ENCODE measurements at places on chromosomes 3 and 15.

DNA sequence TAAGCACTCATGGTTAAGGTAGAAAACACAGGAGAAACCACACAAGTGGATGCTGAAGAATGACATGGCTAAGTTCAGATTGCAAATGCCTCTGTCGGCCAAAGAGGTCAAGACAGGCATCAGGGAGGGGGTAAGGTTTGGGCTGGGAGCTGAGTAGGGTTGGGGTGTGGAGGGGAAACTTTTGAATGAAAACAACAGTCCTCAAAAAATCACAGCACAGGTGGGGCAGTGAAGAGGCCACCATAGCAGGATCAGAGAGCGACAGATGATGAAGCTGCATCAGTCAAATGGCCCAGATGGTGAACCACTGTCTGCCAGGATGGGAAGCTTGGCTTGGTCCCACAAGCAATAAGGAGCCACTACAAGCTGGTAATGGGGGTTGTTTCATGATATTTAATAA, 74.9 kb downstream of the ADCY5 start:
- no peak for DNase-seq

DNA sequence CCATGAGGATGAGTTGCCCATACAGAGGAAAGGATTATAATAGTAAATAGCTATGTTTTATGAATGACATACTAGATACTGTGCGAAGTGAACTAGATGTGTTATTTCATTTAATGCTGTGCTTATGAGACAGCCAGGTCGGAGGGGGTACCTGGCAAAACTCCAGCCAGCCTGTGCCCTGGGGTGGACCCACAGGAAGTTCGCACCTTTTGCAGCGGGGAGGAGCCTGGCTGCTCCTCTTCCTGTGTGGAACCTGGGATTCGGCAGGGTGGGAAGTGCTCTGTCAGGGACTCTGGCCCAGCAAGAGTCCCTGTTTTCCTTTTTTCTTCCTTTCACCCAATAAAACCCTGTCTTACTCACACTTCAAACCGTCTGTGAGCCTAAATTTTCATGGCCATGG, 452.2 kb downstream of the IL5RA start:
- DNase-seq: no peak

DNA sequence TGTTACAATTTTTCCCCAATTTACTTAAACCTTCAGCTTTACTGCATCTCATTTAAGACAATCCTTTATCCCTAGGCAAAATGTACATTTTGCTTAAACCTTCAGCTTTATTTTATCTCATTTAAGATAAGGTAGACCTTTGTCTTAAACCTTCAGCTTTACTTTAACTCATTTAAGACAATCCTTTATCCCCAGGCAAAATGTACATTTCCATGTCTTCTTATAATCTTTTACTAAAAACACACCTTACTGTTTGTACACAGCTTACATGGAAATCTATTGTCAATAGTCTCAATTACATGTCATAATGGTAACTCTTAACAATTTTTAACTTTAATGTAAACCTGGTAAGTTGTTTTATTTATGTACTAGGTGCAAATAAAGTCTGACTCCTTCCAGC, 58.7 kb upstream of the MKRN3 start:
- no peak for DNase-seq

- no peak for DNase-seq
These were observed 61.7 kb downstream of the CCNL1 start for GRCh38 chr3:157098121-157098822.

DNA sequence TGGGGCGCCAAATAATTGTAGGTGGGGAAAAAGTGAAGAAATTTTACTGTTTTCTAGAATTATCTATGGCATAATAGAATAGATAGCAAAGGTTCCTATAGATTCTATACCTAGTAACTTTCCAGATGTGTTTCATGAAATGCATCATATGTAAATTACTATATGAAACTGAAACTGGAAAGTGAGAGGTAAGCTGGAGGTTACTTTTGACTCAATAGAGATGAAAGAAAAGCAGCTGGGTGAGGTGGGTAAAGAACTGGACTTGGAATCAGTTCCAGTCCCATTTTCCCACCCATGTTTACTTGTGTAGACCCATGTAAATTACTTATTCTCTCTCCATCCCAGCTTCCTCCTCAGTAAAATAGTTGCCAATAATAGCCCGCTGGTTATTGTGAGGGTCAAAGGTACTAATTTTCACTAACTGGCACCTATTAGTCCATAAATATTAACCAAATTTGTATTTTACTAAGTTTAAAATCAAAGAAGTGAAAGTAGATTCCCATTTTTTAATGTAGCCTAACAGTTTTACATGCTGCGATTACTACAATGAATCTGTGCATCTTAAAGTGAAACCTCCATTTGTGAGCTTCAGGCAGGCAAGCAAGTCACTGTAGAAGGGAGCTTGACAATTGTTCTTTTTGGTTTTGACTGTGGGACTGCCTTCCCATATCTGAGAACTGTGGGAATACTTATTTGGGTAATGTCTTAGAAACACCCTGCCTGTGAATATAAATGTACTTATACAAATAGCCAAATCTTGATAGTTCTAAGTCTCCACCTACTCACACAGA, 312.1 kb downstream of the SLC9A9 start:
- DNase-seq: no peak

- no peak for DNase-seq
These were observed 372.1 kb downstream of the ROBO2 start for GRCh38 chr3:77412021-77412438.

- DNase-seq: no peak
These were observed 23.5 kb downstream of the DUSP7 start for GRCh38 chr3:52032702-52033408.

DNA sequence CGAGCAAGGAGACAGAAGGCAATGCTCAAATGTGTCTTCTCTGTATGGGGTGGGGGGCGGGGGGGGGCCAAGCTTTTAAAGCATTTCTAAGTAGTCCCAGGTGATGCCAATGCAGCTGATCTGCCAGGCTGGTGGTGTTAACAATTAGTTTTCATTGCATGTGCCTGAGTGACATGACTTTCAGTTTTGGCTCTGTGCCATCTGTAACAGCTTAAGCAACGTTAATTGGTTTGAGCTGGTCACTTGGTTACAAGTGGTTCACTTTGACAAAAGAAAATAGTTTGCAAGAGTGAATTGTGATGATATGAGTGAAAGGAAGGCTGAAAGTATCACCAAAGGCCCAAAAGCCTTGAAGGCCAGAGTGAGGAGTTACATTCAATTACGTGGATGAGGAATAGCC, 26.4 kb upstream of the LRIG1 start:
- DNase-seq: no peak

GRCh38 chr15:66852064-66852905, 150.2 kb downstream of the SMAD6 start:
- DNase-seq: no peak

DNA sequence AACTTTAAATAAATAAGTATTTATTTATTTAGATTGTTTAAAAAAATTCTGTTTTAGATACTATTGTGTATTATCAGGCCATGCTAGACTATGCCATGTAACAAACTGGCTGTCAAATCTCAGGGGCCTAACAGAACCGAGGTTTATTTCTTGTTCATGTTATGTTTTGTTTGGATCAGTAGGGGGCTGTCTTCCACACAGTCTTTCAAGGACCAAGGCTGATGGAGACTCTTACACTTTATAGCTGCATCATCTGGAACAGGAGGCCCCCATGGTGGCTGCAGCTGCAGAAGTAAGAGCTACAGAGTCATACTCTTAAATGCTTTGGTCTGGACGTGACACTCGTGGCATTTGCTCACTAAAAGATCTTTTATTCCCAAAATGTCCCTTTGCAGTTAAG, 33.0 kb upstream of the ARL14 start:
- no peak for DNase-seq

DNA sequence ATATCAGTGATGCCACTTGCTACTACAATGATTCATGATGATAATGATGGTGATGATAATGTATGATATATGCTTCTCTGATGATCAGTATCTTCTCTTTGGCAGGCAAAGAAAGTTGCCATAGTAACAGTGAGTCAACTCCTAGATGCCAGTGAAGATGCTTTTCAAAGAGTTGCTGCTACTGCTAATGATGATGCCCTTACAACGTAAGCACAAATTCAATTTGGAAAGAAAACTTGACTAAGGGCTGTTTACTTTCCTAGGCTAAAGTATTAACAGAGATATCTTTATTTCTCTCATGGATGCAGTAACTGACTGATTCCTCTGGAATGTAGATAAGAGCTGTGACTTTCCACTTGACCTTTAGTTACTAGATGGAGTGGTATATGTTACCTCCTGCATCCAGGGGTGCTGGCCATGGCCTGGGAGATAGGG, 27.8 kb downstream of the ADGRG7 start:
- DNase-seq: no peak

DNA sequence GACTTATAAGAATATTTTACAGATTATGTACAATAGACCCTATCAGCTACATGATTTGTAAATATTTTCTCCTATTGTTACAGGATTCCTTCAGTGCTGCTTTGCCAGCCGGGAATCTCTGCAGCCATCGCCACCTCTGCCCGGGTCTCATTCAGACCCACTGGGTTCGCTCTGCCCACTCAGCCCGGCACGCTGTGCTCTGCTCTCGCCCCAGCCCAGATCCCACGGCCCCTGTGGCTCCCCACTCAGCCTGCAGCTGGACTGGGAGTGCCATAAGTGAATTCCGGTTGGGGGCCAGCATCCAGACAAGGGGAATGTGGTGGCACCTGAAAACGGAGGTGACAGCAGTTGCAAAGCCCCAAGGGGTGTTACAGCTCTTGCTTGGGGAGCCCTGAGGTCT, 71.8 kb downstream of the NPAP1 start:
- DNase-seq: no peak

GRCh38 chr3:124565013-124565412, 165.2 kb upstream of the UMPS start:
- DNase-seq: peak; percentile 39

DNA sequence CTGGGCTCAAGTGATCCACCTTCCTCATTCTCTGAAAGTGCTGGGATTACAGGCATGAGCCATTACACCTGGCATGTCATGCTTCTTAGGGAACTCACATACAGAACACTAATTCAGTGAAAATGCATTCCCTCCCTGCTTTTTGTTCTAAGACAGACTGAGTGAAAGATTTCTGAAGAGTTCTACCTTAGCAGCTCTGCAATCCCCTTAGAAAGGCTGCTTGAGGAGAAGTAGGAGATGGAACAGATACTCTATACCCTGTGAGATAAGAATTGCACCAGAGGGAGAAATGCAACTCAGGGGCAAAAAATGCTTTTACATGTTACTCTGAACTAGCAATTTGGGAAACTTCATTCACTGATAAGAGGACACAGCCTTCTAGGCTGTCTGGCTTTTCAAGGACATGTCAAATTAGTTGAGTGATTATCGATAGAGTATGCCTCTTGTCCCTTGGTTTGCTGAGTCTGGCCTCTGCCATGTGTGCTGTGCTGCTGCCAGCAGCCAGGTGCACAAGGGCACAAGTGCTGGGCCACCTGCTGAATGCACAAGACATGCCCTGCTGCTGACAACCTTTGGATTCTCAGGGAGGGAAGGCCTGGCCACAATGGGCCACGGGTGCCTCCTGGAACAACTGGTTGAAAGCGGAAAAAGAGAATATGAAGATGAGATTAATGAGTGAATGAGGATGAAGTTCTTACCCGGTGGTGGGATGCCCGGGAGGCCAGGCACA, 17.8 kb downstream of the UQCC5 start:
- DNase-seq: no peak

DNA sequence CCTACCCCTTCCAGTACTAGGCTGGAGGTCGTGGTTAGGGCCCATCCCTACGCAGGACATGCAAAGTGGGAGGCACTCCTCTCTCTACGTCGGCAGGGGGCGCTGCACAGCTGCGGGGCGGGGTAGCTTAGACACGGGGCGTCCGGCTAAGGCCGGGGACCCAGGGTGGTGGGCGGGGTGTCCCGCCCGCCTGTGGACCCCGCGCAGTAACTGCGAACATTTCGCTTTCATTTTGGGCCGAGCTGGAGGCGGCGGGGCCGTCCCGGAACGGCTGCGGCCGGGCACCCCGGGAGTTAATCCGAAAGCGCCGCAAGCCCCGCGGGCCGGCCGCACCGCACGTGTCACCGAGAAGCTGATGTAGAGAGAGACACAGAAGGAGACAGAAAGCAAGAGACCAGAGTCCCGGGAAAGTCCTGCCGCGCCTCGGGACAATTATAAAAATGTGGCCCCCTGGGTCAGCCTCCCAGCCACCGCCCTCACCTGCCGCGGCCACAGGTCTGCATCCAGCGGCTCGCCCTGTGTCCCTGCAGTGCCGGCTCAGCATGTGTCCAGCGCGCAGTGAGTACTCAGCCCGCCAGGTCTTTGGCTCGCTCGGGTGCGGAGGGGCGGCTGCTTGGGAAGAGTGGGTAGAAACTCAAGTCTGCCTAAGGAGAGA, at the start of gene IL12A:
TSS of gene IL12A (plus strand) at position 219 of the 655 bp plus-strand sequence.
- peak; percentile 82 for DNase-seq

- no peak for DNase-seq
These were observed 87.9 kb downstream of the WDR72 start for GRCh38 chr15:53671545-53671944.

- DNase-seq: no peak
These were observed 72.1 kb downstream of the APBA2 start for GRCh38 chr15:28957606-28958498.

DNA sequence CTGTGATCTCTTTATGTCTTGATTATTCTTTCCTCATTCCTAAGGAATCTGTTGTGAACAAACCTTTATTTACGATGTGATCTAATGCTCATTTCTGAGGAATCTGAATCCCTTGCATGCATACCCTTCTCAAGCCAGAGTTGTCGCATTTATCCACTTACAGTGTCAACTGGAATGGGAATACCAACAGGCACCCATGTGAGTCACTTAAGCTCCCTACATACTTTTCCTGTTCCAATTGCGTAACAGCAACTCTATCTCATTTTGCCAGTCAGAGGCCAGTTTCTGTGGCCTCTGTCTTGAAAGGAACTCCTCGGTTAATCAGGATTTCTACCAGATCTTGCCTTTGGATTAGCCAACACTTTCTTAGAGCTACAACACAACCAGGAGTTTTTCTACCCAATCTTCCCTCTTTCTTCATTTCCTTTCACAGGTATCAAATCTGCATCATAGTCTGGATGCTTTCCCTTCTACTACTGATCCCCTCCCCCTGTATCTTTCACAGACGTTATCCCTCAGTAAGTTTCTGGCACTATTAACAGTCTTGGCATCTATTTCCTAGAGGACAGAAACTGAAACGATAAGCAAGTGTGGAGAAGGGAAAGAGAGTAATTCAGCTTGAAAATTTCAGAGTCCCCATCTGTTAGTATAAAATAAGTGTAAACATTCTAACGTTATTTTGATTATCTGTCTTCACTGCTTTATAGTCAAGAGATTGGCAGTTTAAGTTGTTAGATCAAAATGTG, 66.8 kb upstream of the BCHE start:
- no peak for DNase-seq

DNA sequence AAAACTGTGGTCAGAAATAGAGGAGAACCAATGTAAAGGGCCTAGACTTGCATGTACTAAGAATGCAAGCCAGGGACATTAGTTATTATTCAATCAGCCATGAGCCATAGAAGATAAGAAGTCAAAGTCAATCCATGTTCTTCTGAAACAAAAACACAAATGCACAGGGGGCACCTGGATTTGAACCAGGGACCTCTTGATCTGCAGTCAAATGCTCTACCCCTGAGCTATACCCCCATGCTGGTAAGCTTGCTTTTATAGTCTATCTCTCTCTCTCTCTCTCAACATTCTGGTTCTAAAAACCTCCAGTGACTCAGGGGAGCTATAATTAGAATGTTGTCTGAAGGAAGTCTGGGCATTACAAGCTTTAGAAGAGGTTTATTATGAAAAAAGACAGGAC, 85.6 kb upstream of the ACP3 start:
- no peak for DNase-seq

- DNase-seq: no peak
These were observed 8.1 kb upstream of the CDIN1 start for GRCh38 chr15:36571301-36571700.
